Right lung (tissue), 10 donors: ENCODE measurements at places on chromosomes 4 and X. TPM values are rescaled to one million over a fixed set of nuclear protein-coding genes. Genes with fewer than 3 reads are reported as not detected.

DNA sequence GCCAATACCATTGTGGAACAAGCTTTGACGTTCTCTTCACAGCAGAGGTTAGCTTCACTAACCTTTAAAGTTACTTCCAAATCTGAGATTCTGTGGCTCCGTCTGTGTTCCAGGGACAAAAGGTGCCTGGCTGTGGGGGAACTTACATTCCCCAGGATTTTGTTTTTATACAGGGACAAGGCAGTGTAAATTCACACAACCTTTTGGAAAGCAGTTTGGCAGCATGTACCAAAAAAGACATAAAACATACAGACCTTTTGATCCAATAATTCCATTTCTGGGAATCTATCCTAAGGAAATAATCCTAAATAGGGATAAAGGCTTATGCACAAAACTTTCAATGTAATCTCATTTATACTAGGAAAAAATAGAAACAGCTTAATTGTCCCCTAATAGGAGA, 8.9 kb upstream of the C1QTNF7 start:
- no peak for DNase-seq

- DNase-seq: no peak
Observed at GRCh38 chr4:112119353-112119783, 25.9 kb upstream of the FAM241A start.

DNA sequence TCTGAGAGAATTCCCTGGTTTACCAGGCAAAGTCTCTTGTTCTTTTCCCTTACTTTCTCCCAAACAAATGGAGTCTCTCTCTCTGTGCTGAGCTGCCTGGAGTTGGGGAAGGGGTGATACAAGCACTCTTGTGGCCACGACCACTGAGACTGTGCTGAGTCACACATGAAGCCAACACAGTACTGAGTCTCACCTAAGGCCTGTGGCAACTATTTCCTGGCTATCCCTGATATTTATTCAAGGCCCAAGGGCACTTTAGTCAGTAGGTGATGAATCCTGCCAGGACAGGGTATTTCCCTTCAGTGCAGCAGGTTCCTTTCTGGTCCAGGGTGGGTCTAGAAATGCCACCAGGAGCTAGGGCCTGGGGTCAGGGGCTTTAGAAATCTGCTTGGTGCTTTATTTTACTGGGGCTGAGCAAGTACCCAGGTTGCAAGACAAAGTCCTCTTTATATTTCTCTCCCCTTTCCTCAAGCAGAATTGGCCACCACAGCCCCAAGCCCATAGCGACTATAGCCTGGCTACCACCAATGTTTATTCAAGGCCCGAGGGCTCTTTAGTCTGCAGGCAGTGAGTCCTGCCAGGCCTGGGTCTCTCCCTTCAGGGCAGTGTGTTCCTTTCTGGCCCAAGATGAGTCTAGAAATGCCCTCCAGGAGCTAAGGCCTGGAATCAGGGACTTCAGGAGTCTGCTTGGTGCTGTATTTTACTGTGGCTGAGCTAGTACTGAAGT, 10.5 kb downstream of the ARL13A start:
- no peak for DNase-seq

- DNase-seq: no peak
Observed at GRCh38 chr4:2662598-2662997, 93.5 kb downstream of the TNIP2 start.

GRCh38 chr4:174616661-174617060, 94.4 kb upstream of the HPGD start:
- DNase-seq: no peak

DNA sequence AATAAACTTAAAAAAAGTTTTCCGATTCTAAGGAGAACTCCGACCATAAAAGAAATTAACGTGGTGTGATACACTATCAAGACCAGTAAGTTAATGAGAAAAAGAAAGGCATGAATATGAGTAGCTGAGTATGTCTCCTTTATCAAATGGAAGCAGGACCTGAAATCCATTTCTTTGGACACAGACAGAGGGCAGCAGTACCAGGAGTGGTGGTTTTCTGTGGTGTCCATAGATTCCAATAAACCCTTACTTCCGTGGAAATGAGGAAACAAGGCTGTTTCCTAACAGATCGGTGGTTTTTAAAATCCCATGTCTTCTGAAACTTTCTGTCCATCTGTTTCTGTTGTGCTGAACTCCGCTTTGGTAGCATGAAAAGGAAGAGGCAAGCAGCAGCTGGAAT, 128.5 kb upstream of the TSPAN5 start:
- DNase-seq: no peak

- DNase-seq: no peak
Observed at GRCh38 chrX:9357518-9358114, 107.2 kb upstream of the TBL1X start.

DNA sequence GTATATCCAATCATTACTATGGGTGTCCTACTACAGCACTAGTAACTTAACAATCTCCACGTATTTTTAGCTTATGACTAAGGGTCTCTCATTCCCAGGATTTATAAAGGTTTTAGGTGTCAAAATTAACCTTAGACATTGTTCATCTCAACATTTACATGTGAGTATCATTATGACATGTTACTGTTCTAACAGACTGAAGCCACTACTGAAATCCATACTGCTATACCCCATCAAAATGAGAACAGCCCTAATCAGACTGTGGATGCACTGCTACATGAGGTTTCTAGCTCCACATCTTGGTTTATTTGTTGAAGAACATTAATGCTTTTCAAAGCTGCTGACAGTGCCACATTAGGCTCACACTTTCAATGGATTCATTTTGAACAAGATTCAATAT, 35.6 kb upstream of the TXK start:
- DNase-seq: no peak

The TMPRSS11E gene
- polyA plus RNA-seq: 0.24 TPM

The RHOXF2 gene
- 0.12 TPM for polyA plus RNA-seq

The FAM47E gene
- 7.8 TPM for polyA plus RNA-seq

The FGD1 gene
- polyA plus RNA-seq: 21.7 TPM

The CENPE gene
- 20.4 TPM for polyA plus RNA-seq

The STEEP1 gene
- 31.4 TPM for polyA plus RNA-seq

The MFSD8 gene
- 25.2 TPM for polyA plus RNA-seq

The USP17L30 gene
- polyA plus RNA-seq: not detected
